ENCODE measurements at places on chromosomes 6 and 20.

DNA sequence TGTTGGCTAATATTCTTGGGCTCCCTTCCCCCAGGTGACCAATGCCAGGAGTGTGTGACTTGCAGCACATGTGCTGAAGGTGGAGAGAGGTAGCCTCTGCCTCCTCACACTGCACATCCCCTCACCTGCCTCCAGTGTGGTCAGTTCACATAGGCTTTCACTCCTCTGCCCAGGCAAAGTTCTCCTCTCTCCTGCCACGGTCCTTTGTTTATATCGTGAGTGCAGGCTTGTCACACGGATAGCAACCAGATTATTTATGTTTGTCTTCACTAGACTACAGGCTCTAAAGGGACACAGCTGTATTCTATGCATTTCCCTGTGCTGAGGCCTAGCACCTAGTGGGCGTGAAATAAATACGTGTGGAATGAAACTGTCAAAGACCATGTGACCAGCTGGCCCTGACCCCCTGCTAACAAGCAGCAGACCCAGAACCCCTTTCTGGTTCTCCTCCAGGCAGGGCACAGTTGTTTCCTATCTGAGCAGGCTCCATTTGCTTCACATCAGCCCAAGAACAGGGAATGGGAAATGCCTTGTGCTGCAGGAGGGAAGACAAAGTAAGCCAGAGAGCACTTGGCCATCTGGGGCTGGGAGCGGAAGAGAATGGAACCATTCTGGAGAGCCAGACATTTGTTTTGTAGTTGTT lies 42.3 kb downstream of the UNC5CL start:
- DNase-seq: no peak

DNA sequence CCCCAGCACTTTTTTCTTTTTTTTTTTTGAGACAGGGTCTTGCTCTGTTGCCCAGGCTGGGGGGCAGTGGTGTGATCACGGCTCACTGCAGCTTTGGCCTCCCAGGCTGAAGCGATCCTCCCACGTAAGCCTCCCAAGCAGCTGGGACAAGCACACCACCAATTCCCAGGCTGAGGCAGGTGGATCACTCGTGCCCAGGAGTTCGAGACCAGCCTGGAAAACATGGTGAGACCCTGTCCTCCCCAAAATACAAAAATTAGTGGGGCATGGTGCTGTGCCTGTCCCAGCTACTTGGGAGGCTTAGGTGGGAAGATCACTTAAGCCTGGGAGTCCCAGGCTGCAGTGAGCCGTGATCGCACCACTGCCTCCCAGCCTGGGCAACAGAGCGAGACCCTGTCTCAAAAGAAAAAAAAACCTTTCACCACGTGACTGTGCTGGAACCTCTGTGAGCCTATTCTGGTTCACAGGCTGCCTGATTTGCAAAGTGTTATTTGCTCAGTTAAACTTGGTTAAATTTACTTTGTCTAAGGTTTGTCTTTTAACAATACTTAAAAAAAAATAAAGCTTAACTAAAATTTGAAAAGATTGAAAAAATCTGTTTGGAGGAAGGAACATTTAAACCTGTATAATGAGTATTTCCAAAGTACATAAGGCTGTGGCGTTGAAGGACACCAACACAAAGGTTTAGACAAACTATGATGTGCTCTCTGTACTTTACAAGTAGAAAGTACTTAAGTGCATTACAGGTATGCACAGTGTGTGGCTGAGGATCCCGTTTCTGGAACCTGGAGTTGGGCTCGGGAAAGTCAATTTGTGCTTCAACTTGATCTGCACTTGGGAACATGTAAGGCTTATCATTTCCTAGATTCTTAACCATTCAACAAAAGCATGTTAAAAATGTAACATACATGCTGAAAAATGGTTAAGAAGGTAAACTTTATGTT lies 55.0 kb downstream of the PPP1R3G start:
- DNase-seq: no peak

GRCh38 chr20:53129563-53129962 lies 157.4 kb downstream of the TSHZ2 start:
- DNase-seq: no peak

DNA sequence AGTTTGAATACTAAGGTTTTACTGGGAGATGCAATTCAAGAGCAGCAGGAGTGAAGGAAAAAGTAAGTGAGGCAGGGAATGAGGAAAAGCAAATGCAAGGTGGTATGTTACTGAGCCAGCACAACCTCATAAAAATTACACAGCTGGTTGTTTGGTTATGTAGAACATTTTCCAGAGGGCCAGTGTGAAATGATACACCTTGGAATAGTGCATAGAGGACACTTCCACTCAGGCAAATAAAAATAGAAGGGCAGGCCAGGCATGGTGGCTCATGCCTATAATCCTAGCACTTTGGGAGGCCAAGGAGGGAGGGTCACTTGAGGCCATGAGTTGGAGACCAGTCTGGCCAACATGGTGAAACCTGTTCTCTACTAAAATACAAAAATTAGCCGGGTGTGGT lies 43.4 kb upstream of the POPDC3 start:
- DNase-seq: no peak

- no peak for DNase-seq
Observed at GRCh38 chr6:7085911-7086310, 21.9 kb upstream of the RREB1 start.

GRCh38 chr6:68597642-68598041 lies 37.4 kb upstream of the ADGRB3 start:
- DNase-seq: no peak

- DNase-seq: no peak
Observed at GRCh38 chr6:46276576-46277142, 105.9 kb upstream of the ENPP5 start.

GRCh38 chr20:62267543-62267942 lies 29.2 kb downstream of the OSBPL2 start:
- DNase-seq: no peak

GRCh38 chr6:3627956-3628835 lies 123.3 kb downstream of the PXDC1 start:
- no peak for DNase-seq

GRCh38 chr20:58340853-58341252 lies 31.3 kb downstream of the RAB22A start:
- DNase-seq: no peak

GRCh38 chr20:46407671-46407996 lies 1.2 kb upstream of the ELMO2 start:
- no peak for DNase-seq

DNA sequence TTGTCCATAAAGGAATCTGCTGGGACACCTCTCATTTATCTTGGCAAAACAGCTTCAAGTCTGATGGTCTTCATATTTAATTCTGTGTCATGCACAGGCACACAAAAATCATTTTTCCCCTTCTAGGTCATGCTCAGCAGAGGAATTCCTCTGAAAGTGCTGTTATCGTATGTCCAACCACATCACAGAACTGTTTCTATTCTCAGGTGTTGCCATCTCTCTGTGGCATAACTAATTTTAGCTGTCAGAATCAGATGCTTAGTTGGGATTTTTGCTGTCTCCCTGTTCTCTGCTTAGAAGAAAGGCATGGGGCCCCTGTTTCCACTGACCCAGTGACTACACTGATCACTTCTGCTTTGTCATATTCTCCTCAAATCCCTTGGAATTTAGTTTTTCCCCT lies 608.0 kb upstream of the EPHA7 start:
- DNase-seq: no peak

GRCh38 chr6:33171880-33172687 lies 20.2 kb downstream of the COL11A2 start:
- no peak for DNase-seq

DNA sequence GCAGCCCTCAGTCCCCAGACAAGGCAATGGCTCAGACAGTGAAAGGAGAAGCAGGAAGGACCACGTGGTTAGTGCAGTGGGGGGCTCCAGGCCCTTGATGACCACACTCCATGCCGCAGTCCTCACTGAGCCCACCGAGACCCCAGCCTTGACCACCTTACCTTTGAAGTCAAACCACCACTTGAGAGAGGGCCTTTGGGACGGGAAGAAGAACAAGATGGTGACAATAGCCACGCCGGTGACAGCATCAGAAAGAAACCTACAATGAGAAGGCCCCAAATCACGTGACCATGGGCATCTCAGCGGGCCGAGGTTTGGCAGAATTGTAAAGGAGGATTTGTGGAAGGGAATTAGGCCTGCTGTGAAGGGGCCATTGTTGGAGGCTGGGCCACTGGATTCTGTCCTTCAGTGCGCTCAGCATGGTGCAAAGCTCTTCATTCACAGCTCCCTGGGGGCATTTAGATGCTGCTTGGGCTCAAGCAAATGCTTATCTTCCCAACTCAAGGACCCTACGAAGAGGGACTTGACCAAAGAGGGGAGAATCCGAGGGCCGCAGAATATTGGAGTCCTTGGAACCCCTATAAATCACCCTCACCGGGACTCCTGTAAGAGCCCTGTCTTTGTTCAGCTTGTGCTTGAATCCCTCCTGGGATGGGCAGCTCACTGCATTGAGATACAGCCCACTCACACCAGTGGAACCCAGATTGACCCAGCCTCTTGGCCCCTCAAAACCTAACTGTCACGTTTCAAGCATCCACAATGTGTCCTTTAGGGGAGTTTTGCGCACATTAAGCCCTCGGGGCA lies 33.2 kb upstream of the OCSTAMP start:
- no peak for DNase-seq

GRCh38 chr6:146598772-146599405 lies at the start of gene ADGB:
ADGB (plus strand) TSS chr6:146598972; CDS start chr6:146599041, 69 bp downstream.
- DNase-seq: no peak

- no peak for DNase-seq
Observed at GRCh38 chr6:56172144-56172543, 75.2 kb downstream of the COL21A1 start.

DNA sequence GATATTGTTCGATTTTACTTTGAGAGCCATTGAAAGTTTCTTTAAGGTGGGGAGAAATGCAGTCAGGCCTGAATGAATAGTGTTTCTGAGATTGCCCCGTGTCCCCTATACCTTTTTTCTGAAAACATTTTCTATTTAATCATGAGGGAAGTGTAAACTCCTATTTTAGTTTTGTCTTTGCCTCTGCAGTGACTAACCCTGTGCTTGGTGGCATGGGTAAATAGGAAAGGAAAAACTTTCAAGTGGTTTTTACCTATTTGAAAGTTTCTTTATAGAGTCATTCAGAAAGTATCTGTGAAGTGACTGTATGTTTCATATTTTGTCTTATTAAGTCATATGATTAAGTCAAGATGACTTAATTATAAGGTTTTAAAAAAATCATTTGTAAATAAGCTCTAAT lies 14.5 kb downstream of the SNRNP48 start:
- no peak for DNase-seq

DNA sequence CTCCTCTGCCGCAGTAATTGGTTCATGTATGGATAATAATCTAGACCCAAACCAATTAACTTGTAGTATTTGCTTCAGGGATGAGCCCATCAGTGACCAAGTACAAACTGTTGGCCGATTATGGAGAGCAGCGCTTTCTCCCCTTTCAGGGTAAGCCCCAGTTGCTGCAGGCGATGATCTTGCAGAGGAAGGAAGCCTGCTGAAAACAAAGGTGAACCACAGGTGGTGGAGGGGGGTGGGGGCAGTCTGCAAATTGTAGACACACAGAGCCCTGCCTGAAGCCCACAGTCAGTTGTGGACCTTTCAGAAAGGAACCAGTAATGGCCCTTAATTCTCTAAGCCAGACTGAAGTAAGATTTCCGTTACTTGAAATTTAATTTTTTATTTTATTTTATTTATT lies 167.9 kb upstream of the JARID2 start:
- DNase-seq: no peak

- DNase-seq: no peak
Observed at GRCh38 chr6:85062884-85063283, 298.5 kb upstream of the TBX18 start.

DNA sequence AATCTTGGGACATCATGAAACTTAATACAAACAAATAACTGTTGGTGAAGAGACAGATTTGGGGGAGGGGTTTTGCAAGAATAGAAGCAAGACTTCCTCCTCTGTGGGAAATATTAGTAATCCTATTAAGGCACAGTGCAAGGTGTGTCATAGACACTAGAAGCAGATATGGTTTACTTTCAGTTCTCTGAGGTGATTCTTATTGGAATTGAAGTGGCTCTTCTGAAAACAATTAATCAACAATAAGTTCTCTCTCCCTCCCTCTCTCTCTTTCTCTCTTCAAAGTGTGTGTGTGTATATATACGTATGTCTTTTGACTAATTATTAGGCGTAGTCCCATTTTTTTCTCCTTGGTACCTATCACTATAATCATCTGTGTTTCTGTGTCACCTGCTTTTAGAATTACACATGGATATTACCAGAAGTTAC lies 99.8 kb downstream of the HIVEP2 start:
- no peak for DNase-seq
